ENCODE measurements at places on chromosomes 7 and 10. TPM values are rescaled to one million over a fixed set of nuclear protein-coding genes. Genes with fewer than 3 reads are reported as not detected.

Gene ST8SIA6
- 0.17 TPM for total RNA-seq

Gene LYZL1
- total RNA-seq = not detected

Gene PPP1R17
- total RNA-seq = not detected

Gene FXYD4
- total RNA-seq = not detected

Gene LDB3
- not detected for total RNA-seq

Gene TRIL
- total RNA-seq = 4.5 TPM

Gene MSRB2
- 20.9 TPM for total RNA-seq

Gene ZDHHC6
- total RNA-seq = 23.2 TPM

Gene COL1A2
- total RNA-seq = 13.7 TPM

Gene CEP55
- total RNA-seq = 35.4 TPM

Gene LIPF
- total RNA-seq = not detected

All from mammary epithelial cell (primary cell).